ENCODE measurements at places on chromosomes 11 and 22.

DNA sequence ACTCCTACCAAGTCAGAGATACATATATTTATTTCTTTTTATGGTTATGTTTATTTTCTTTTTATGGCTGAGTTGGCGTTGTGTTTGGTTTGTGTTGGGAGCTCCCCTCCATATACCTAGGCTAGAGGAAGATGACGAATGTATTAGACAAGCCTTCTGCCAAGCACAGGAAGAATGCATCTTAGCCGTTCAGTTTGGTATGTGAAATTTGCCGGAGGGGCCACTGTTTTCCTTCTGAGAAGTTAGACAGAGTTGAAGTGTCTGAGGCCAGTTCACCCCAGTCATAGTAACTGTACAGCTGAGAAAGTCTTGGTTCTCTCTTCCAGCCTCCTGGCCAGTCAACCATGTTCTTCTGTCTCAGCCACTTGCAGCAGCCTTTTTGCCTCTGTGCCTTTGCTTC lies 29.8 kb downstream of the TEAD1 start:
- DNase-seq, result no peak

DNA sequence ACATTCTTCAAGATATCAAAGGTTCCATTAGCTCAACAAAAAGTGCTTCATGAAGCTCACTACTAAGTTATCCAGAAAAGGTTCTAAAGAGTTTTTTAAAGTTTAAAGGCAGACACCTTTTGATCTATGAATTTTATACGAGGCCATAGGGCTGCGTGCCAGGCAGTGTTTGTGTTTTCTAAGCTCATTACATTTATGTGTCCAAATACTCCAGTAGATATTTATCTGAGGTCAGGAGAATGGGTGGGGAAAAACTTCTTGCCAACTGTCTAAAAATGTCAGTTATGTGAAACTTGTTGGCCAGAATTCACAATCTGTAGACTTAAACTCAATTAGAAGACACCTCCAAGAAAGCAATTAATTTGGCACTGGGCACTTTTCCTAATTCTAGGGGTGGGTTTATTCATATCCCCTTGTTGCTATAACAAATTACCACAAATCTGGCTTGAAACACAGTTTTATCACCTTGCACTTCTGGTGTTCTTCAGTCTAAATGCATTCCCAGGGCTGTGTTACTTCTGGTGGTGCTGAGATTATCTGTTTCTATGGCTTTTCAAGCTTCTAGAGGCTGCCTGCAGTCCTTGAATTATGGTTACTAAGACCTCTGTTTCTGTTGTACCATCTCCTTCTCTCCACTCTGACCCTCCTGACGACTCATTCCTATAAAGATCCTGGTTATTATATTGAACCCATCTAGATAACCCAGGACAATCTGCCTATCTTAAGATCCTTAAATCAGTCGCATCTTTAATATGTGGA lies 1030.4 kb upstream of the CNTN5 start:
- DNase-seq, result no peak

GRCh38 chr11:41281131-41281742 lies 178.2 kb downstream of the LRRC4C start:
- DNase-seq, result no peak

- no peak for DNase-seq
Observed at GRCh38 chr11:117828611-117829368, 4.2 kb upstream of the FXYD2 start.

- no peak for DNase-seq
Observed at GRCh38 chr11:88281317-88281712, 56.2 kb downstream of the CTSC start.
